Activated CD8-positive, alpha-beta memory T cell treated with anti-CD3 and anti-CD28 coated beads for 1 hour (primary cell): ENCODE measurements at places on chromosomes 3 and 15.

DNA sequence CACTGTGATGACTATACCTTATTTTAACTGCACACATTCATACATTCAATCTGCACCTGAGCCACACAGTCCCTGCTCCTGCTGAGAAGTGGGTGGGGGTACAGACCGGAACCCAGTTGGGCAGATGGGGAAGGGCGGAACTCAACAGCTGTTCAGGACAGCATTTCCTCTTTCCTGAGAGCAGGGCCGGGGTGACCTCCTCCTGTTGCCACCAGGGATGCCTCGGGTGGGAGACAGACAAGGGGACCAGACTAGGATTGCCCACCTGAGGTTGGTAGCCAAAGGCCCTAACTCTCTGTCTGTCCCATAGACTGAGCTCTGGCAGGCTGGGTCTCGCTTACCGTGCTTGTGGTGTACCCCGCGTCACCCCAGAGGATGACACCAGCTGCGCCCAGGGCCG is 3.9 kb downstream of the HYAL2 start:
- DNase-seq = no peak

- DNase-seq = no peak
Measured at GRCh38 chr15:69802432-69802831, 295.3 kb downstream of the TLE3 start.

DNA sequence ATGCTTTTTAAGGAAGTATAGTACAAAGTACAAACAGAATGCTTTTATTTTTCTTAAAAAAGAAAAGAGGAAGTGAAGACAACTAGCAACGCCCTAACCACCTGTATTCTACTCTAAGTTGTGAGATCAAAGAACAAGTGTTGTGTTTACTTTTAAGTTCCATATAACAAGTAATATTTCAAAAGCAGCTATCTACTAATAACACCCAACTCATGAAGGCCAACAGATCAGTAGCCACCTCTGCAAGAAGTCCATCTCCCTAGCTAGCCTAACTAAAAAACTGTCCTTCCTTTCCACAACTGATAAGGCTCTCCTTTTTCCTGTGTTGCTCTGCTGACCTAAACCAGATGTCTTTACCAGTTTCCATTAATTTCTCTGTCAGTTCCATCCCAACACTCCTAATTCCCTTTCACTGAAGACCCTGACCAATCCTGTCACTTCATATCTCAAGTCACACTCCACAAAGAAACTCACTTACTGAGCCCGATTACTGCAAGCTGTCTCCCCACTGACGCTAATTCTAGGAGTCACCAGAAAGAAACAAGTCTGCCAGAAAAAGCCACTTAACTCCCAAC is 26.9 kb downstream of the PHC3 start:
- no peak for DNase-seq

DNA sequence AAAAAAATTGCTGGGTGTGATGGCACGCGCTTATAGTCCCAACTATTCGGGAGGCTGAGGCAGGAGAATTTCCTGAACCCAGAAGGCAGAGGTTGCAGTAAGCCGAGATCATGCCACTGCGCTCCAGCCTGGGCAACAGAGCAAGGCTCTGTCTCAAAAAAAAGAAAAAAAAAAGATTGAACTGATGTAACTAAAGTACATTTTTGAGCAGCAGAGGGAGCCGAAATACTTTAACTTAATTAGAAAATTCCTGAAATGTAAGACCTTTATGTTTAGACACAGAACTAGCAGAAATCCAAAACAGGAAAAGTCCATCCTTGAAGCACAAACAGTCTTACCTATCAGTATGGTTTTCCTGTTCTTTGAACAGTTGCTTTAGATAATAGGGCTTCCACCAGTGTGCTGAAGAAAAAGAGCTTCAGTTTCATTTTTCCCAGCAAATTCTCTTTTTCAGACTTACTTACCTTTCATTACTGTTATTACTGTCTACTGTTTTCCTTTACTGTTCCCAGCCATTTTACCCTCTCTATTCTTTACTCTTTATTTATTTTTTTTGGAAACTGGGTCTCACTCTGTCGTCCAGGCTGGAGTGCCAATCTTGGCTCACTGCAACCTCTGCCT is 33.4 kb upstream of the ZNF609 start:
- DNase-seq = no peak

- DNase-seq = no peak
Measured at GRCh38 chr3:2172561-2173171, 74.0 kb downstream of the CNTN4 start.

- no peak for DNase-seq
Measured at GRCh38 chr3:146156095-146156494, 4.9 kb downstream of the PLOD2 start.

DNA sequence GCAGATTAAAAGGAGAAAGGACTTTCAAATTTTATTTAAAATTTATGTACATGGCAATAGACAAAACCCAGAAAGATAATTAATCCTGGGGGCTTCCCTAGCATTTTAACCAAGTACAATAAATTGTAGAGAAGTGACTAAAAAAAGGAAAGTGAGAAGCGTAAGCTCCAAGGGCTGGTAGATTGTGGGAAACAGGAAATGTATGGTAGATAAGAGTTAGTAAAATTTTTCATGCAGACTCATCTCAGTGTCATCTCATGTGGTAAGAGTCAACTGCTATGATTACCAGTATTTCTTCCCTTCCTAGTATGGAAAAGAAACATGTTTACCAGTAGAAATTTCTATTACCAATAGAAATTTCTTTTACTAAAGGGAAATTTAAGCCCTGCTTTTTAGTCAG is 464.3 kb upstream of the AGTR1 start:
- no peak for DNase-seq

DNA sequence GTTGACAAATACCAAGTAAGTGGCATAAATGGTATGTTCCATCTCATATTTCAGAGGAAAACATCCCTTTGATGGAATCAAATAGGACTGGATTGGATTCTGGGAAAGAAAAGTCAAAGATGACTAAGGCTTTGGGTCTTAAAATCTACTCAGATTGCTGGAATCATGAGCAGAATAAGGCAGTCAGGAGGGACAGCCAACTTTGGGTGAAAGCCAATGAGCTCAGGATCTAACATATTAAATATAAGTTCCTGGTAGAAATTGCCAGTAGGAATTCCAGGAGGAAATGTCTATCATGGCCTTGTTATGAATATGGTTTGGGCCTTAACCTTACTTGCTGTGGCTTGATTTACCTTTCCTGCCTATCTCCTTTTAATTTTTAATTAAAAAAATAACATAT is 55.3 kb downstream of the ISL2 start:
- DNase-seq = no peak

GRCh38 chr3:150135287-150135721 is 164.6 kb upstream of the PFN2 start:
- no peak for DNase-seq

GRCh38 chr3:3308809-3309208 is 129.3 kb upstream of the CRBN start:
- DNase-seq = no peak

DNA sequence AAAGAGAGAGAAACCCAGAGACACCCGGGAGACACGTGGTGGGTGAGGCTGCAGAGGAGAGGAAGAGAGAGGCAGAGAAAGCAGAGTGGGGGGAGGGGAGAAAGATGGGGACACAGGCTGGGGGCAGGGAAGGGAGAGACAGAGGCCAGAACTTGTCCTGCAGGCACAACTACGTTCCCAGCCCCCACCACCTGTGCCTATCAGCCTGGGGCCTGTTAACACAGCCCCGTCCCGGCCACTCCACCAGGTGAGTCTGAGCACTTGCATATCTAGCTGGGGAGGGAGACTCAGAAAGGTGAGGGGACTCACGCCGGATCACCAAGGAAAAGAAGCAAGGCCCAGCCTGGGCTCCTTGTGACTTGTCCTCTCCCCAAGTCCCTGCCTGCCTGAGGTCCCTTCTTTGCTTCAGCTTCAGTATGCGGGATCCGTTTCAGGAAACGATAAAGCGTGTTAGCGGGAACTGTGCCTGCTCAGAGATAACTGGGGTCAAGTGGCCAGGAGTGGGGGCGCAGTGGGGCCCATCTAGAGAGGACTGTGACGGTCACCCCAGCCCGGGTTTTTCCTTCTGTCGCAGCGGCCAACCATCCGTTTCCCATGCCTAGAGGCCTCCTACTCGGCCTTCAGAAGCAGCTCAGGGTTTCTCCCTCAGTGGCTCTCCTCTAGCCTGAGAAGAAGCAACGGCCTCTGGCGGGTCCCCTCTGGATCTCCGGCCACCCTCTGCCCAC is 10.3 kb downstream of the LINGO1 start:
- no peak for DNase-seq

DNA sequence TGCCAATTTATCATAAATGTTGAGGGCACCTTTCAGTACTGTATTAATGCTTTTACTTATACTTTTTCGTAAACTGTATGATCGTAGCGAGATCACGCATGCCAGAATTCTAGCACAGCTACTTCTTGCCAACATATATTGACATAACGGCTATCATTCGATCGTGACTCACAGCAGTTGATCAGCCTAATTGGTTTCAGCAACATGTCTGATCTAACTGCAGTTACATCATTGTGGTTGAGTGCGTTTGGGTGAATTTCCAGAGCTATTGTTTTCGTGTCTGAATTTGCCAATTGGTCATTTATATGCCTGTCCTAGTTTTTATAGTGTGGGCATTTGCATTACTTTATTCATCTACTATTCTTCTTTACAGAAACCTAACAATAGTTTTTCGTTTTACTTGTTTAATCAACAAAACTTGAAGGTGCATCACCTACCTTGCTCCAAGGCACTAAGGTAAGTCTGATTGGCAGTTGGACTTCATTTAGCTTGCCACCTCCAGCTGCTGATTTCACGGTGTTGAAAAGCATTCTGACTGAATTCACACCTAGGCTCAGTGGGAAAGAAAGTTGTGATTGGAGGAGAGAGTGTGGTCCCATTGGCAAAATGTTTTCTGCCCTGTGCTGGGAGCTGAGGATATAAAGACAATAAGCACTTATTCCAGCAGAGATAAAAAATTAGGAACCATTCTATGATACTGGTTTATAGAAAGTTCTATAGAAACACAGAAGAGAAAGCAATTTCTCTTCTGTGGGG is 120.9 kb upstream of the RGMA start:
- DNase-seq = no peak

GRCh38 chr15:55715355-55716076 is 27.4 kb downstream of the PRTG start:
- DNase-seq = no peak

DNA sequence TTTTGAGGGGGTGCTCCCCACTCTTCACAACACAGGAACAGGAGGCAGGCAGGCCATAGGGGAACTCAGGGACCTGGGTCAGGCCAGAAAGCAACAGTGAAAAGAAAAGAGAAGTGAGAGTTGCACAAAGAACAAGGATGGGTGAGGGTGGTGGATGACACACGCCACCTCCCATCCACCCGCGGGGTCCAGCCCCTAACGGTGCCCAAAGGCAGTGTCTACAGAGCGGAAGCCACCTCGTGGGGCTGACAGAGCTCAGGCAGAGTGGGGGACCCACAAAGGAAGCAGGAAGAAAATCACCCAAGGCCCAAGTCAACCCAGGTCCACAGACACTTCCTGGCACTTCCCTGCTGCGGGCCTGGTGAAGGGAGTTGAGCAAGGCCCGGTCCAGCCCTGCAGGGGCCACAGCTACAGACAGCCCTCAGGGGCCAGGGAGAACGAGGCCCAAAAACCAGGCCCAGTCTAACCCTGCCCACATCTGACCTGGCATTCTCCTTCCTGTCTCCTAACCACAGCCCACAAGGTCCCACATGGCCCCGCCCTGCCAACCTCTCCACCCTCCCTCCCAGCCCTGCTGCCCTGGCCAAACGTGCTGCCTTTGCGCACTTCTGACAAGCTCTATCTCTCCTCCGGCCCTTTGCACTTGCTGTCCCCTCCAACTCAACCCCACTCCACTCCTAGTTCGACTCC is 5.9 kb downstream of the NUP210 start:
- peak; percentile 40 for DNase-seq

DNA sequence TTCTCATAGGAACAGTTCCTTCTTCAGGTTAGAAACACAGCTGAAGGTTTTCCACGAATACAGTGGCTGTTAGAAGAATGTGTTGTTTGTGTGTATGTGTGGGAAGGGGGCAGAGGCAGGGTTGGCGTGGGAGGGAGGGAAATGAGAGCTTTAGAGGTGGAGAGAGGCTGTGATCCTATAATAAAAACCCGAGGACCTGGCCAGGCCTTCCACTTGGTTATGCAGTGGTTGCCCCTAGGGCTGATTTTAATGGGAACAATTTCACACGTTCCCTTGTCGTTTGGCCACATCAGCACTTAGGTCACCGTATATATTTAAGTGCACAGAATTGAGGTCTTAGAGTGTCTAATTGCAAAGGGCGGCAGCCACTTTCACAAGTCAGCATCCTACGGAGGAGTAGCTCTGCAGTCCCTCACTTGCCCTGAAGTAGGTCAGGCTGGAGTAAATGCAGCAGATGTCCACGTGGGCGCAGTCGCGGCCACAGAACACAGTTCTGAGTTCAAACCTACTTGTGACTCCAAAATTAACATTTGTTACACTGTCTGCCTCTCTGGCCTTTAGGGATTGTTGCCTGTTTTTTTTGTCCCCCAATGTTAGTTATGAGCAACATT is 85.6 kb downstream of the PDCD6IP start:
- DNase-seq = no peak

- DNase-seq = no peak
Measured at GRCh38 chr3:39808467-39809180, 785 bp upstream of the MYRIP start.

GRCh38 chr3:31543375-31543774 is 10.7 kb downstream of the STT3B start:
- no peak for DNase-seq

DNA sequence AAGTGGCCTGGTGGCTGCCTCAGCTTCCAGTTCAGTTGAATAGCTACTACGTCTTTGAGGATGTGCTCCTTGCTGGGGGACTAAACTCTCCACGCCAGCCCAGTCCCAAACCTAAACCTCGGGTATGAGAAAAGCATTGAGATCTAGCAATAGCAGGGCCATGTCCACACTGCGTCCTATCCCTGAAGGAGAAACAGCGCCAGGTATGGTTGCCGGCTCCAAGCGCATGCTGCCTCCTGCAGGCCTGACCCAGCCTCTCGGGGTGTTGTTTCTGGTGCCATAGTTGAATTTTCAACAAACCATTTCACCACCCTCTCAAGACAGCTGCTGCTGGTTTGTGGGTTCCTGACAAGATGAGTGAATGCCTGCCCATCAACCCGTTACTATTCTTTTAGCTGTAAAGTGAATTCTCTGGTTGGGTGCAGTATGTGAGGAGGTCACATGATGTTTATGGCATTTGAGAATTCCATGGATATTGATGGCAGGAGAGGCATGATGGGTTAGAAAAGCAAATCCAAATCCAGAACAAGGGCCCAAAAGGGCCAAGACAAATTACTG is 13.0 kb upstream of the SLC28A1 start:
- no peak for DNase-seq
